Breast epithelium (tissue), 4 donors: ENCODE measurements at places on chromosomes 5 and 9. TPM values are rescaled to one million over a fixed set of nuclear protein-coding genes. Genes with fewer than 3 reads are reported as not detected.

DNA sequence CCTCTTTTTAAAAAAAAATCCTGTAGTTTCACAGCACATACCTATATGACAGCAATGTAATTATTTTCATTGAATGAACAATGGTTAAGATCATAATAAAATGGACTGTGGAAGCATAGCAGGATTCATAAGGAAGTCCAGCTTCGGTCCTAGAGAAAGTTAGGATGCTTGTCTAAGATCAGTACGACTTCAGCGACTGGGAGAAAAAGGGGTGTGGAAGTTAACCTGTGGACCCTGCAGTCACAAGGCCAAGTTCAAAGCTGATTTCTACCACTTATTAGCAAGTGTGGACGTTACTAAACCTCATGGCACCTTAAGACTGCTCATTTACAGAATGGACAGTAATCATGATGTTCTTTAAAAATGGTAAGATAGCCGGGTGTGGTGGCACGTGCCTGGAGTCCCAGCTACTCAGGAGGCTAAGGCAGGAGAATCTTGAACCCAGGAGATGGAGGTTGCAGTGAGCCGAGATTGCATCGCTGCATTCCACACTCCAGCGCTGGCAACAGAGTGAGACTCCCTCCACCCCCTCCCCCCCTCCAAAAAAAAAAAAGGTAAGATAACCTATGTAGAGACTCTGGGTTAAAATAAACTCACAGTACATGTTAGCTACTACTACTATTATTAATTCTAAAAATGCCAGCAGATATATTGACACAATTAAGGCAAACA lies 71.6 kb upstream of the PCA3 start:
- no peaks in the 10 kb centered on the region for H3K36me3 ChIP-seq
- no peaks in the 10 kb centered on the region for H3K4me1 ChIP-seq
- H3K4me3 ChIP-seq = peak overlapping the region; percentile 59
- no peak for DNase-seq
- H3K27ac ChIP-seq = no peak overlapping the region
- H3K27me3 ChIP-seq = no peaks in the 10 kb centered on the region

DNA sequence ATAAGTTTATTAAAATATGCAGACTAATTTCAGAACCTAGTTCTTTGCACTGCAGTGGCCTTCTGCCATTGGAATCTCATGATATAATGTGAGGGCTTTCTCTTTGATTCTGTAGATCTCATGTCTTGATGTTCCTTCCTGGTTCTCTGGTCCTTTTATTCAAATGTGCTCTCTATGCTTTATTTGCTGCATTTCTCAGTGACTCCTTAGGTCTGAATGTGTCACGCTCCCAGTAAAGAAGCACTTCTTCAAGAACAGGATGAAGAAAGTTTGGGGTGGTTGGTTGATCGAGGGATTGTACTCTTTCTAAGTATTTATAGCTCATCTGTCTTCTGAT lies 122.6 kb downstream of the GDNF start:
- no peak overlapping the region for H3K27ac ChIP-seq
- H3K27me3 ChIP-seq = no peaks in the 10 kb centered on the region
- H3K4me3 ChIP-seq = no peak overlapping the region
- no peak for DNase-seq
- H3K36me3 ChIP-seq = no peaks in the 10 kb centered on the region

Gene COL23A1
- 2.6 TPM for total RNA-seq

Gene KIAA1191
- total RNA-seq = 102 TPM

DNA sequence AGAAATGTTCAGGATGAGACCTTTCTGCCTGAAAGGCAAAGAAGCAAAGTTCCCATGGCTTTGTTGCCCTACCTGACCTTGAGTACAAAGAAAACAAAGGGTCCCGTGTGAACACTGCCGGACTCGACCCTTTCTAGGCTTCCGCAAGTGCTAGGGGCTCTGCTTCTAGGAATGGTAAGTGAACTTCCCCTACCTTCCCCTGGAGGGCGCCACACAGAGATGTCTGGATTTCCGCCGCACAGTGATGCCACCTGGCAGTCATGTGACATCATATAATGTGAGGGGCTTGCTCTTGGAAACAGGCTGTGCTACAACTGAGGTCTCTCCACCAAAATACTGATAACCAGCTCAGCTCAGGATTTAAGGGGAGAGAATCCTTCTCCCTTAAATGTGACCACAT lies 56.6 kb downstream of the HSD17B3 start:
- H3K27me3 ChIP-seq = peaks cover 39% of the 10 kb centered on the region
- no peak overlapping the region for H3K27ac ChIP-seq
- DNase-seq = no peak
- H3K4me3 ChIP-seq = no peak overlapping the region
- H3K4me1 ChIP-seq = no peaks in the 10 kb centered on the region

GRCh38 chr5:73786043-73786831 lies 160.2 kb downstream of the ARHGEF28 start:
- no peaks in the 10 kb centered on the region for H3K4me1 ChIP-seq
- no peak overlapping the region for H3K27ac ChIP-seq
- no peak for DNase-seq
- H3K36me3 ChIP-seq = no peaks in the 10 kb centered on the region

- H3K27me3 ChIP-seq = peaks cover 15% of the 10 kb centered on the region
- no peaks in the 10 kb centered on the region for H3K36me3 ChIP-seq
- no peak for DNase-seq
- H3K4me3 ChIP-seq = no peak overlapping the region
- H3K4me1 ChIP-seq = no peaks in the 10 kb centered on the region
Observed at GRCh38 chr9:38414040-38414723, 10.1 kb downstream of the IGFBPL1 start.

Gene MYMK
- total RNA-seq = not detected

- no peaks in the 10 kb centered on the region for H3K4me1 ChIP-seq
- H3K4me3 ChIP-seq = no peak overlapping the region
- no peak for DNase-seq
- no peaks in the 10 kb centered on the region for H3K27me3 ChIP-seq
Observed at GRCh38 chr5:5351288-5351979, 71.0 kb upstream of the ICE1 start.

DNA sequence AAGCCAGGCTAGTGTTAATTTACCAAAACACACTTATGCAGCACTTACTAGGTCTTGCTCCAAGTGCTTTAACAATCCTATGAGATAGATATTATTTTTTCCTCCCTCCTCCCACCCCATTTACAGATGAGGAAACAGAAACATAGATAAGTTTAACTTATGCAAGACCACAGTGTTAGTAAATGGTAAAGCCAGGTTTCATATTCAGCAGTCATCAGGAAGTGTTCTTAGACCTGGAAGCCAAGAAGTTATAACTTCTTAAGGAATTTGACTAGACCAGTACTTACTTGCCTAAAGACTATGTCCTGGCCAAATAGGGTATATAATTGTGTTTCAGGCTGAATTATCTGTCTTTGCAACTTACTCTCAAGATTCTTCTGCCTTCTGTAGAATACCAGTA lies 15.9 kb downstream of the ABHD17B start:
- no peaks in the 10 kb centered on the region for H3K27me3 ChIP-seq
- DNase-seq = no peak
- H3K36me3 ChIP-seq = no peaks in the 10 kb centered on the region
- no peak overlapping the region for H3K27ac ChIP-seq

Gene OXCT1
- 19.3 TPM for total RNA-seq

GRCh38 chr5:6786786-6787495 lies 73.7 kb downstream of the TENT4A start:
- no peak for DNase-seq
- H3K36me3 ChIP-seq = no peaks in the 10 kb centered on the region
- no peak overlapping the region for H3K27ac ChIP-seq
- no peaks in the 10 kb centered on the region for H3K27me3 ChIP-seq
- H3K4me1 ChIP-seq = no peaks in the 10 kb centered on the region

Gene BNC2
- 21.1 TPM for total RNA-seq

Gene FST
- 6.2 TPM for total RNA-seq

Gene AKNA
- 35.7 TPM for total RNA-seq

GRCh38 chr5:171450423-171451331 lies 31.2 kb downstream of the FGF18 start:
- H3K4me3 ChIP-seq = peak overlapping the region; percentile 76
- H3K27me3 ChIP-seq = no peaks in the 10 kb centered on the region
- no peaks in the 10 kb centered on the region for H3K36me3 ChIP-seq
- no peaks in the 10 kb centered on the region for H3K4me1 ChIP-seq
- peak overlapping the region; percentile 92 for H3K27ac ChIP-seq
- DNase-seq = no peak

DNA sequence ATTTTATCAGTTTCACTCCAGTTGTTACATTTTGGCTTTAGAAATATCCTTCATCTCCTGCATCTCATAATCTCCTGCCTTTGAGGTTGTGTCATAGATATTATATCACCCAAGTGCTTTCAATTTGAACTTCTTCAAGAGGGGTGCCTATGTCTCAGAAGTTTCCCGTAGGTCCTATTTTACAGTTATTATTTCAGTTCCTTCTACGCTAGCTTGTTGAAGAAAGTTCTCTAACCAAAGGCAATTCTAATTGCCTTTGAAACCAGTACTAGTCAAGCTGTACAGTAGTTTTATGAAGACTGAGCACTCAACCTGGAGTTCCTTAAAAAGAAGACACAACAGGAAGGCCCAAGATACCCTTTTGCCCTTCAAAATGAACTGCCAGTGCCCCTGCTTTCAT lies 116.4 kb downstream of the ZCCHC7 start:
- H3K27ac ChIP-seq = no peak overlapping the region
- no peaks in the 10 kb centered on the region for H3K4me1 ChIP-seq
- DNase-seq = no peak
- no peaks in the 10 kb centered on the region for H3K27me3 ChIP-seq

DNA sequence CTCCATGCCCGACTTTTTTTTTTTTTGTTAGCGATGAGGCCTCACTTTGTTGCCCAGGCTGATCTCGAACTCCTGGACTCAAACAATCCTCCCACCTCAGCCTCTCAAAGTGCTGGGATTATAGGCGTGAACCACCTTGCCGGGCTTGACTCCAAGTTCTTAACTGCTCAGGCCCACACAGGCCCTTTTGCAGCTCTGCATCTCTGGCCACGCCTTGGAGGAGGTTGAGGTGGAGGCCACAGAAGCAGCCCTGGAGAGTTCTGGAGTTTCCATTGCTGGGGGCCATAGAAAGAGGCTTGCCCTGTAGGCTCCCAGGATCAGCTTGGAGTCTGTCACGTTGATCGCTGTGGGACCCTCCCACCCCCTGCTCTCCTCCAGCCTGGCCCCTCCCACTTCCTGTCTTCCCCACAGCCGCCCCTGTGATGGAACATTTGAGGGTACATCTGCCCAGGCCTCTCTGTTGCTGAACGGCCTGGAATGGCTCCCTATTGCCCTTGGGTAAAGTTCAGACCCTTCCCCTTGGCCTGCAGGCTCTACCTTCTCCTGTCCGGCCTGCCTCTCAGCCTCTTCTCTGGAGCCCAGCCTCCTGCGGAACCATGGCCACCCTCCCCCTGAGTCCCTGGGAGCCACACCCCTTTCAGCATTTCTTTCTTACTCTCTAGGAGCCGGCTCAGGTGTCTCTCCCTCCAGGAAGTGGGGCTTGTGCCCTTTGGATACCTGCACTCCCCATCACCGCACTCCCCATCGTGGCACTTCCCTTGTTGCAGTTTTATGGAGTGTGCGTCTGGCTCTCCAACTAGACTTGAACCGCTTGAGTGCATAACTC lies 30.4 kb upstream of the IER5L start:
- H3K36me3 ChIP-seq = no peaks in the 10 kb centered on the region
- no peak for DNase-seq
- H3K27ac ChIP-seq = no peak overlapping the region
- H3K4me3 ChIP-seq = no peak overlapping the region
- no peaks in the 10 kb centered on the region for H3K27me3 ChIP-seq
- no peaks in the 10 kb centered on the region for H3K4me1 ChIP-seq

Gene PCDHB11
- 4.6 TPM for total RNA-seq

Gene LRRC19
- not detected for total RNA-seq

DNA sequence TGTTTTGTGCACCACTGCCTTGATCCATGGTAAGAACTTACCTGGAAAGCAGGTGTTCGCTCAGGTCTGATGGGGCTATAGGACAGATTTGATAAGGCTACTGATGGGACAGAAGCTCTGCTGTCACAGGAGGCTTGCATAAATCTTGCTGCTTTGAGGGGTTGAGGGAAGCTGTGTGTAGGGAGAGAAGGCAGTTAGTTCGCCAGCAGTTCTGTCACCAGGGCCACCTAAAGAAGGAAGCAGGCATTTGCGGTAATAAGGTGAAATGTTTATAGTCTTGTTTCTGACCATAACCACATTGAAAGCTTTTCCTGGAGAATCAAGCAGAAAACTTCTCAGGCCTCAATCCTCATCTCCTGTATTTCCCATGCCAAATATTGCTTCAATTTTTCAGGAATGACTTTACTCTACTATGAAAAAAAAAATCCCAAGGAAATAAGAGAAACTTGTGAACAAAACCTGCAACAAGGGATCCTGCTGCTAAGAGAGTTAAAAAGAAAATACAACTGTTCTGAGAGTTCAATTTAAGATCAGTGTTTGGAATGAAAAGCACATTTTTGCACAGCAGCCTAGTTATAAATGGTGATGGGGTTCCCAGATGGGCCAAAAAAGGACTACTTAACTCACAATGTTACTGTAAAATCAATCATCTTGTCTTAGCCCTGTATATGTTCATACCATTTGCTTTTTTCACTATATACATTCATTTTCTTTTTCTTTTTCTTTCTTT lies 122.0 kb upstream of the RANBP3L start:
- H3K27ac ChIP-seq = no peak overlapping the region
- no peak overlapping the region for H3K4me3 ChIP-seq
- H3K4me1 ChIP-seq = no peaks in the 10 kb centered on the region
- no peak for DNase-seq
- no peaks in the 10 kb centered on the region for H3K27me3 ChIP-seq

- H3K4me1 ChIP-seq = no peaks in the 10 kb centered on the region
- H3K4me3 ChIP-seq = no peak overlapping the region
- H3K27ac ChIP-seq = no peak overlapping the region
- DNase-seq = no peak
- no peaks in the 10 kb centered on the region for H3K27me3 ChIP-seq
- H3K36me3 ChIP-seq = no peaks in the 10 kb centered on the region
Observed at GRCh38 chr5:149049371-149049781, 13.5 kb downstream of the SH3TC2 start.

GRCh38 chr9:114025196-114025753 lies 52.8 kb downstream of the AMBP start:
- no peaks in the 10 kb centered on the region for H3K27me3 ChIP-seq
- H3K4me1 ChIP-seq = no peaks in the 10 kb centered on the region
- H3K36me3 ChIP-seq = peaks cover 10% of the 10 kb centered on the region
- no peak overlapping the region for H3K27ac ChIP-seq

Gene ADAMTS12
- total RNA-seq = 4.4 TPM

DNA sequence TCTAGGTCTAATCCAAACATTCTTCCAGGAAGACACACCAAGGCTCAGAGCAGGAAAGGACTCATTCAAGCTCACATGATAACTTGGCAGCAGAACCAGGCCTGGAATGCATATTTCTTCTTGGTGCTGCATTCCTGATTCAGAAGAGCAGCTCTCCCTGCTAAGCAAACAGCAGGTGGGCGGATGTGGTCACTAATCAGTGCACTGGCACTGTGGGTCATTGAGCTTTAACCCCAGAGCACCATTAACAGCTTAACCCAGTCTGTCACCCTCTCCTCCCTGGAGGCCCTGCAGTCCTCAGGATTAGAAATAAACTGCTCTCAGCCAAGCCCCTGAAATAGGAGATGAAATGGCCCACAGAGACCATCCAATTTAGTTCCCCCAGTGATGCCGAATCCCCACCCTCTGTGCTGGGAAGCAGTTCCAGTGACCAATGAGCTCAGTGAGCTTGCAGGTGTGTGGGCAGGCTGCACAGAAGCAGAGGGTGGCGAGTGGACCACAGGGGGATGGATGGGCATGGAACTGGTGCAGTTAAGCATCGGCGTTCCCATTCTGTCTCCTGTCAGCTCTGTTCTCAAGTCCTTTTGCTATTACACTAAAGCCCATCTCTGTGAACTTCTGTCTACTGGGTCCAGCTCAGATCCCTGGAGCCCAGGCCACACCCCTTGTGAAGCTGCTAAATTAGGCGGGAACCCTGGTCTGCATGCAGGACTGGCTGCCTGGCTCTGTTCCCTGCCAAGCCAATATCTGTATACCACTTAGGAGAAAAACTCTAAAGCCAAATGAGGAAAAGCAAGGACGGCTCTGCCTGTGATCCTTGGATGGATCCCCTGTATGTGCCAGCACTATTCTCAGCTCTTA lies 16.6 kb upstream of the MEGF9 start:
- H3K27ac ChIP-seq = no peak overlapping the region
- no peak overlapping the region for H3K4me3 ChIP-seq
- H3K4me1 ChIP-seq = no peaks in the 10 kb centered on the region
